ENCODE measurements at places on chromosomes 2 and 18.

DNA sequence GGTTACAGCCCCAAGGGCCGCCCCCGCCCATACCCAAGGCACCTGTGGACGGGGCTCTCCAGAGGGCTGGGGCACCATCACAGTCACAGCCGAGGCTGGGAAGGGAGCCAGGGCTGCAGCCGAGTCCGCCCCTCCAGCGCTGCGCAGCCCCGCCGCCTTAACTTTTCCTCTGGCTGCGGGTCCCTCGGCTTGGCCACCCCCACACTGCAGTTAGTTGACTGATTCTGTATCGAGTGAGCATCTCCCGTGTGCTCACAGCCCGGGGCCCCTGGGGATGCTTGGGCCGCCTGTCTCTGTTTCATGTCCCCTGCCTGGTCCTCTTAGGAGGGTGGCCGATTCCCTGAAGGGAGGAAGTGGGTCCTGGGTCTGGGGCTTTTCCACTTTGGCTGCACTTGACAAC, 33.7 kb downstream of the EMILIN2 start:
- DNase-seq, result no peak

- DNase-seq, result no peak
These were observed 649 bp downstream of the FECH start for GRCh38 chr18:57585855-57586250.

- no peak for DNase-seq
These were observed 306.6 kb downstream of the PTH2R start for GRCh38 chr2:208713066-208713745.

GRCh38 chr2:149645391-149645790, 57.8 kb upstream of the MMADHC start:
- no peak for DNase-seq

DNA sequence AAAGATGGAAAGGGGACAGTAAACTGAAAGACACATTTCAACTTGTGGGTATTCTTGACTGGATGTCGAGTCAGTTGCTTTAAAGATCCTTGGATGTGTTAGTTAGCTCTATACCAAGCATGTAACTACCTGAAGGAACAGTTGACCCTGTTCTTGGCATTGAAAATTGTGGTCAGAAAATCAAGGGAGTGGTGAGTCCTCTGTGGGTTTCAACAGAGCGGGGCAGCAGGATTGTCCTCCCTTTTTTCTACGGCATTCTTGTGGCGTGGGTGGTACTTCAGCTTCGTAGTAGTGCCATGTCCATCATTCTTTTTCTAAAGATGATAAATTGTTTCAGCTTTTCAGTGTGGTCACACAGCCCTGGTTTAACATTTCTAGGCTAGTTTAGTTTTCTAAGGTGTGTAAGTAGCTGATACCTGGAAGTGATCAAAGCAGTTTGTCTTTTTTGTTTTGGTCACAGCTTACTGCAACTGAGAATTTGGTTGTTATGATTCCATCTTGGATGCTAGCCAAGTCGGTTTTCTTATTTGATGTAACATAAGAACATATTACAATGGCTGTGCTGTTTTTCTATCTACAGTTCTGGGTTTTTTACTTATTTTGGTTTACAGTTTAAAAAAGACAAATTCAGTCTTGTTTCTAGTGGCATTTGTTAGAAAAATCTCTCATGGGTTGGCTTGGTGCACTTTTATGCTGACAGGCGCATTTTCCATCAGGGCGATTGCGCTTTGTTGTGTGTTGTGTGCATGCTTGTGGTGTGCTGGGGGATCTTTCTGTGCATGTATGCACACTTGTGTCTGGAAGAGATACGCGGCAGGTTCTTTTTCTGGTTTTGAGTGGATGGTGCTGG, 84.7 kb downstream of the ZNF407 start:
- no peak for DNase-seq

Data from retinal pigment epithelial cell (primary cell).